ENCODE measurements at places on chromosomes 5 and 9.

DNA sequence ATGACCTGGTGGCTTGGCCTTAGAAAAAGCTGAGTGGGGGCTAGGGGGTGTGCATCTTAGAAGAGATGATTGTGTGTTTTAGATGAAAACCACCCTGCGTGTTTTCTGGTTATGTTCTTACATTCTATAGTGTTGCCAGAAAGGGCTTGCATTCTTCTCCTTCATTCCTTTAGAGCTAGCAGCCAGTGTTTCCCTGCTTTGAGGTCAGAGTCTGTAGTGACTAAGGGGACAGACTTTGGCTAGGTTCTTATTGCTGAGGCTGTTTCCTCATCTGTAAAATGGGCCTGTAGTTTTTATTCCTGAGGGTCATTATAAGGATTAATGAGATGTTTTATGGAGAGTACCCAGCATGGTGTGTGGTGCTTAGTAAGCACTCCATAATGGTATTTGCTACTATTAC lies 6.4 kb downstream of the MAST4 start:
- DNase-seq = no peak

GRCh38 chr5:163248871-163249270 lies 188.5 kb upstream of the CCNG1 start:
- DNase-seq = no peak

- DNase-seq = no peak
Measured at GRCh38 chr9:130368631-130369103, 76.1 kb upstream of the ASS1 start.

GRCh38 chr9:36064448-36065037 lies 27.8 kb downstream of the RECK start:
- DNase-seq = no peak

DNA sequence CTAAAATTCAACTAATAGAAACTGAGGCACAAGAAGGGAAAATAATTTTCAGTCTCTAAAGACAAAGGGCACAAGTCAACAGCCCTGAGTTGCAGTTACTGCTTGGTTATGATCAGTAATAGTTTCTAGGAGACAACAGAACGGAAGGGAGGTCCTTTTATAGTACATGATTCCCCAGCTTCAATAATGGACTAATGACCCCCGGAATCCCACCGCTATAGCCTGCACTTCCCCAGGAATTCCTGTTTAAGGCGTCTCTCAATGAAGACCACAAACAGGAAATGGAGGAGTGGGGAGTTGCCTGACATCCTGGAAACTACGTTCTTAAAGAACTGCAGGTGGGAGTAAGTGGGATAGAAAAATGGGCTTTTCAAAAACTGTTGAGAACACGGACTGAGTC lies 60.6 kb downstream of the DIAPH1 start:
- no peak for DNase-seq

- DNase-seq = no peak
Measured at GRCh38 chr5:36680066-36680465, 73.7 kb downstream of the SLC1A3 start.

DNA sequence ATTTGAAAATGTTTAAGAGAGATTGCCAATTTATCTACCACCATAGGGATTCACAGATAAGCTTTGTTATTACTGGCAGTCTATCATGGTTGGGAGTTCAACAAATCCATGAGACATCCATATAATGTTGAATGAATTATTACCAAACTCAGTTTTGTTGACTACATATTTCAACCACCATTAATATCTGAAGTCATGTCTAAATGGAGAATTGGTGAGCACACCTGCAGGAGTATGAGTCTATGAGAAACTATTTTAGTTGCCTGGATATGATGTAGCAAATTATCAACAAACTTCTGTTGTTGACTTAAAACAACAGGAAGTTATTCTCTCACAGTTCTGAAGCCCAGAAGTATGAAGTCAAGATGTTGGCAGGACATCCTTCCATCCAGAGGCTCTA lies 126.8 kb upstream of the FBXL7 start:
- DNase-seq = no peak

- DNase-seq = no peak
Measured at GRCh38 chr5:3346111-3346820, 249.4 kb upstream of the IRX1 start.

GRCh38 chr5:134963098-134963497 lies 4.6 kb upstream of the CATSPER3 start:
- no peak for DNase-seq

All from amniotic stem cell (primary cell).